ENCODE measurements at places on chromosomes 3 and 15.

DNA sequence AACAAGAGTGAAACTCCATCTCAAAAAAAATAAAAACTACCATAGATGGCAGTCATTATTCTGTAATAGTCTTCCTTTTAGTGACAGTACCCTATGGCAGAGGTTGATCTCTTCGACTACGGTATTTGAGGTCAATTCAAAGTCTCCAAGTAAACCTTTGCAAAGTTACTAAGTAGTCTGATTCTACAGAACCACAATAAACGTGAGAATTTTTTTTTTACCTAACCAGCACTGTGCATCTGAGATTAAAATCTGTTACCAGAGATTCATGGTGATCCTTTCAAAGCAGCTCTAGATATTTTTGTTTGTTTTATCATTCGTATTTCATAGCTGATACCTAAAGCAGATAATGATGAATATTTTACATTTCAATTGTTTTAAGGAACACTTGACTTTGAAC is 86.6 kb upstream of the CHD2 start:
- no peak for DNase-seq

DNA sequence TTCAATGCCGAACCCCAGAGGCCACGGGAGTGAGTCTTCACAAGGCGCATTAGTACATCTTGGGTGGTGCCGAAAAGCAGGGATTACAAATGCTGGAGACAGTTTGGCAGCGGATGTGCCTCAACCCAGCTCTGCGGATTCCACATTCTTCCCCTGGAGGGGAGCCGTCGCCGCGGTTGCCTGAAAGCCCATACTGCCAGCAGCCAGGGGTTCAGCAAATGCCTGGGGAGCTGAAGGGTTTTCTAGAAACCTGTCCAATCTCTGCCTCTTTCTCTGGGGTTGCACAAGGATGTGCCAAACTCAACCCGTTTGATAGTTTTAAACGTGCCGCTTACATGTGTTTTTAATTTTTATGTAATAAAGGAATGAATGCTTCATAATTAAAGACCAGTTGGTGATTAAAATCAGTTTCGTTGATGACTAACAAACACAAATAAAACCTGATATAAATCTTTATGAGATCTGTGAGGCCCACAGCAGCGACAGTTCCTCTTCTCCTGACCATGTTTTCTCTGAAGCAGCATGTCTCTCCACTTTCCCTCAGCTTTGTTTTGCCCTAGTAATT is 74.6 kb upstream of the LEKR1 start:
- DNase-seq: no peak

GRCh38 chr3:131067983-131068382 is 41.3 kb downstream of the NEK11 start:
- DNase-seq: no peak

GRCh38 chr15:57767481-57767880 is 61.0 kb downstream of the POLR2M start:
- DNase-seq: no peak

GRCh38 chr3:99711351-99711750 is 73.0 kb downstream of the COL8A1 start:
- DNase-seq: no peak

Measured in NCI-H1930 (cell line).